ENCODE measurements at places on chromosomes 7 and 10. TPM values are rescaled to one million over a fixed set of nuclear protein-coding genes. Genes with fewer than 3 reads are reported as not detected.

Gene MALRD1
- total RNA-seq = not detected

Gene ESYT2
- total RNA-seq = 118 TPM

Gene WEE2
- not detected for total RNA-seq

Gene LRRC17
- total RNA-seq = 0.09 TPM

Gene IL15RA
- 2.3 TPM for total RNA-seq

Gene MYH16
- total RNA-seq = 0.35 TPM

Gene PIP
- 0.16 TPM for total RNA-seq

Gene GNG11
- total RNA-seq = 33.0 TPM

Gene GAD2
- total RNA-seq = not detected

Gene ZNF107
- total RNA-seq = 2.5 TPM

Gene BHLHA15
- total RNA-seq = 0.61 TPM

Gene PIK3CG
- not detected for total RNA-seq

Gene TET1
- total RNA-seq = 0.59 TPM

Gene TDRD1
- not detected for total RNA-seq

Gene VPS37D
- total RNA-seq = 4.7 TPM

Gene RBP4
- 10.6 TPM for total RNA-seq

Gene PAX2
- 0.22 TPM for total RNA-seq

Gene AZGP1
- not detected for total RNA-seq

Gene RALA
- 27.3 TPM for total RNA-seq

Gene LOXL4
- total RNA-seq = 1.4 TPM

Gene MARVELD1
- total RNA-seq = 54.4 TPM

Gene SLC26A3
- not detected for total RNA-seq

Gene SLC16A9
- 0.13 TPM for total RNA-seq

Gene ATG9B
- 0.71 TPM for total RNA-seq

Gene GDF2
- not detected for total RNA-seq

Gene TYW1B
- 2.8 TPM for total RNA-seq

Gene PRSS1
- total RNA-seq = not detected

Gene ST8SIA6
- 0.03 TPM for total RNA-seq

Gene STK31
- total RNA-seq = 0.77 TPM

Gene PTF1A
- not detected for total RNA-seq

Gene NRP1
- total RNA-seq = 59.9 TPM

Gene INA
- total RNA-seq = 18.1 TPM

Gene RBM17
- total RNA-seq = 102 TPM

Gene PLPP4
- total RNA-seq = 0.11 TPM

Gene SPAM1
- not detected for total RNA-seq

Gene DENND2A
- total RNA-seq = 0.64 TPM

Gene TRIL
- not detected for total RNA-seq

Gene ADAM12
- total RNA-seq = 4.0 TPM

Gene SPDYE8
- not detected for total RNA-seq

Gene TMEM184A
- total RNA-seq = 8.1 TPM

Gene PHKG1
- 0.31 TPM for total RNA-seq

Measured in A549 treated with AZD2906 at 1 μM for 4 hours (cell line).